Stimulated activated CD8-positive, alpha-beta memory T cell treated with anti-CD3 and anti-CD28 coated beads, Interleukin-7, amount 100 ng/mL, for 1 hour (primary cell): ENCODE measurements at places on chromosomes 16 and 17.

DNA sequence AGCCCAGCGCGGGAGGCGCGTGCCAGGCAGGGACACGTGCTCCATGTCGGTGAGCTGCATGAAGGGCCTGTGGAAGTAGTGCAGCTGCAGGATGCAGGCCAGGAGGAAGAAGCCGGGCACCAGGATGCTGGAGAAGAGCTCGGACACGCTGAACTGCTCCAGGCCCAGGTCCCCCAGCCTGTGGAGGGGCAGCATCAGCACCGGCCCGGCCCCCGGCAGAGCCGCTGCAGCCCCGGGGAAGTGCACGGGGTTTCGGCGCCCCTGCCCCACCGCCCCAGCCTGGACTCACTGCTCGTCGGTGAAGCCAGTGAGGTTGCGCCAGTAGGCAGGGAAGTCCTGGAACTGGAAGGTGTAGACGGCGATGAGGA lies 28.0 kb downstream of the CTU2 start:
- DNase-seq = no peak

GRCh38 chr16:27918755-27919154 lies 144.8 kb downstream of the GSG1L start:
- DNase-seq = no peak

GRCh38 chr16:51834133-51834532 lies 683.1 kb upstream of the SALL1 start:
- DNase-seq = no peak

- DNase-seq = no peak
Observed at GRCh38 chr16:19106625-19107020, 7.1 kb upstream of the ITPRIPL2 start.

- peak; percentile 20 for DNase-seq
Observed at GRCh38 chr17:64320613-64321553, 57.8 kb upstream of the TEX2 start.

DNA sequence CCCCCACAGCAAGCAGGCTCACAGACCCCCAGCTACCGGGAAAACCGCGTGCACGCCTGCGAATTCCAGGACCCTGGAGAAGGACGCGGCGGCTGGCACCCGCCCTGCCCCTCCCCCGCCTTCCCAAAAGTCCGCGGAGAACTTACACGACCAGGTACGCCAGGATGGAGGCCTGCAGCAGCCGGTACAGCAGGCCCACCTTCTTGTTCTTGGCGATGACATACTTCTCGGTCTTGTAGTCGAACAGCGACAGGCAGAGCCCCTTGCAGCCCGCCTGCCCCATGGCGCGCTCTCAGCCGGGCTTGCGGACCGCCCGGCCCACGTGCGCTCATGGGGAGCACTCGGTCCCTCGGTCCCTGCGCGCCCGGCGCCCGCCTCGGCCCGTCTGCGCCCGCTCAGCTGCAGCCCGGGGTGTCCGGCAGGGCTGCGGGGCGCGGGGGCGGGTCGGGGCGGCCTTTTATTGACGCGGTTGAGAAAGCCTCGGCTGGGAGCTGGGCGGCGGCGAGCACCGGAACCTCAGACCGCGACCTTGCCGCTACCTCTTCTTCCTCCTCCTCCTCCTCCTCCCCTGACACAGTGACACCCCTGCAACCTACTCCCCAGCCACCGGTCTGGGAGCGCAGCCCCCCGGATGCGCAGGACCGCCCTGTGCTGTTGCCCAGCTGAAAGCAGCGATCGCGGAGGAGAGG lies at the start of gene P2RX5:
P2RX5 (minus strand) TSS at position 433 of the 689 bp plus-strand sequence; CDS start at position 283, 150 bp downstream.
- no peak for DNase-seq

GRCh38 chr16:55479430-55480140 lies 587 bp downstream of the MMP2 start:
- no peak for DNase-seq

GRCh38 chr17:178292-179065 lies 3.0 kb downstream of the DOC2B start:
- no peak for DNase-seq
